Activated CD4-positive, alpha-beta T cell treated with anti-CD3 and anti-CD28 coated beads for 24 hours (primary cell): ENCODE measurements at places on chromosomes 1 and 21.

- peak; percentile 60 for DNase-seq
Measured at GRCh38 chr1:169586395-169587255, at the start of gene F5. F5 (minus strand) TSS chr1:169586481; CDS start chr1:169586386, 95 bp downstream.

DNA sequence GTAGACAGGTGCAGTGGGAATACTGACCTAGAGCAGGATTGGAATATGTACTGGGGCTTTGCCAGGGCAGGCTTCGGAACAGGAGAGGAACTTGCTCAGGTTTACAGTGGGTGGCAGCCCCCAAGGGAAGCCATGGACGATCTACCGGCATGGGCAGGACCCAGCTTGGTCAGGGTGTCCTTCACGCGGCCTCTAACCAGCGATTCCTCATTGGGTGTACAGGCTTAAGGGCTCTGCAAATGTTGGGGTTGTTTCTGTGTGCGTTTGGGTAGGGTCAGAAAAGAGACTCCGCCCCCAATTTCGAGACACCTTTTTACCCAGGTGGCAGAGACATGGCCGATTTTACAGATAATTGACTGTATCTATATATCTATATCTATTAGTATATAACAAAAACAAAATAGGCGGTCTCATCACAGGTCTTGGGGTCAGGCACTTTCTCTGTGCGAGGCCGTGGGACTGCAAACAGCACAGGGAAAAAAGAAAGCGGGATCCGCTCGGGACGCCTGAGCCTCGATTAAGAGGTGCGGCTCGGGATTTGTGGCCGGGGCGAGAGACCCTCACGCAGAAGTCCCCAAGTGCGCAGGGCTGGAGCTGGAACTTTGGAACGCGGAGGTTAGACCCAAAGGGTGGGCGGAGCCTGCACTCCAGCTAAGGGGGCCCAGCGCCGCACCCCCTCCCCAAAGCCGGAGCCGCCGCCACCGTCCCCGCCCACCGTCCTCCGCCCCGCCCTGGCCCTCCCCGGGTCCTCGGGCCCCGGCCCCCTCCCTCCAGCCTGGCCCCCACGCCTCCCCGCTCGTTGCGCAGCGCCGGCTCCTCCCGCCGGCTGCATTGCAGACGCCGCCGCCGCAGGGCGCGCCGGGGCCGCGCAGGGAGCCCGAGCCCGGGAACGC is 67.5 kb upstream of the VAMP3 start:
- DNase-seq = no peak

DNA sequence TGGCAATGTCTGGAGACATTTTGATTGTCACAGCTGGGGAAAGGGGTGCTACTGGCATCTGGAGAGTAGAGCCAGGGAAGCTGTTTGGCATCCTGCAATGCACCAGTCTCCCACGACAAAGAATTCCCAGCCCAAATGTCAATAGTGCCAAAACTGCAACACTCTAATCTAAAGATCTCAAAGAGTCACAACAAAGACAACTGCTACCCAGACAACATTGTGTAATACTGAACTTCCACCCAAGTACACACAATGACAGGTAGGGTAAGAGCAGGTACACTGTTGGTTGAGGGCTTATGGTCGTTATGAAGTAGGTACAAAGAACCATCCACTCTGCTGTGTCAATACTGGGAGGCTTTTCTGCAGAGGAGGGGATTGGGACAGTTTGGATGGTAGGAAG is 8.2 kb upstream of the TMEM51 start:
- DNase-seq = no peak

GRCh38 chr1:222288053-222288452 is 259.9 kb downstream of the HHIPL2 start:
- no peak for DNase-seq

DNA sequence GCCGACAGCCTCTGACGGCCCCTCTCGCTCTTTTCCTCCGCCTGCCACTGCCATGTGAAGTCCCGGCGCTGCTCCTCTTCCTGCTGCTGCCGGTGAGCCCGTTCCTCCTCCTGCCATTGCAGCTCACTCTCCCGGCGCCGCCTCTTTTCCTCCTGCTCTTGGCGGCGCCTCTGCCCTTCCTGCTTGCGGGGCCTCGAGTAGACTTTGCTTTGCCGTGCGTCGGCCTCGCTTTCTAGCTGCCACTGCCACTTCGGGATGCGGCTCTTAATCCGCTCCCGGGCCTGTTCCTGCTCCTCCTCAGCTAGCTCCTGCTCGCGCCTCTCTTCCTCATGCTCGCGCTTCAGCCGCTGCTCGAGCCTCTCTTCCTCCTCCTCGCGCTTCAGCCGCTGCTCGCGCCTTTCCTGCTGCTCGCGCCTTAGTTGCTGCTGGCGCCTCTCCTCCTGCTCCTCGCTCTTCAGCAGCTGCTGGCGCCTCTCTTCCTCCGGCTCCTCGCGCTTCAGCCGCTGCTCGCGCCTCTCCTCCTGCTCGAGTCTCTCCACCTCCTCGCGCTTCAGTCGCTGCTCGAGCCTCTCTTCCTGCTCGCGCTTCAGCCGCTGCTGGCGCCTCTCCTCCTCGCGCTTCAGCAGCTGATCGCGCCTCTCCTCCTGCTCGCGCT is 4.3 kb downstream of the TCHH start:
- DNase-seq = no peak

GRCh38 chr1:228727681-228728171 is 7.6 kb upstream of the RHOU start:
- DNase-seq = no peak

GRCh38 chr1:234955107-234955731 is 173.4 kb downstream of the TOMM20 start:
- no peak for DNase-seq

DNA sequence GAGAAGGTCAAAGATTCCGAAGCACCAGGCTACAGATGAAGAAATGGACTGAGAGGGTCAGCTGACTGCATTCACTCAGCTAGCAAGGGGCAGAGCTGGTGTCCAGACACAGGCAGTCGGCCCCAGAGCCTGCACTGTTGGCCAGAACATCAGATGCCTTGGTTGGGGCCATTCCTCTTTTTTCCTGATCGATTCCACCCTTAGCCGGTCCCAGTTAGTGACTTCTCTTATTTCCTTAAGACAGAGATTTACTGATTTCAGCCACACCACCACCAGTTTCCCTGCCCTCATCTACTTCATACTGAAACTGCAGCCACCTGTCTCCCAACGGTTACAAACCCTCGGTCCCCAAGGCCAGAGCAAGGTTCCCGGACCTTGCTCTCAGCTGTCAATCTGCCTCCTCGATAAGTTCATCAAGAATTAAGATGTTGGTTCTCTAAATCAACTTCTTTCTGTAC is 11.5 kb downstream of the CD58 start:
- no peak for DNase-seq

DNA sequence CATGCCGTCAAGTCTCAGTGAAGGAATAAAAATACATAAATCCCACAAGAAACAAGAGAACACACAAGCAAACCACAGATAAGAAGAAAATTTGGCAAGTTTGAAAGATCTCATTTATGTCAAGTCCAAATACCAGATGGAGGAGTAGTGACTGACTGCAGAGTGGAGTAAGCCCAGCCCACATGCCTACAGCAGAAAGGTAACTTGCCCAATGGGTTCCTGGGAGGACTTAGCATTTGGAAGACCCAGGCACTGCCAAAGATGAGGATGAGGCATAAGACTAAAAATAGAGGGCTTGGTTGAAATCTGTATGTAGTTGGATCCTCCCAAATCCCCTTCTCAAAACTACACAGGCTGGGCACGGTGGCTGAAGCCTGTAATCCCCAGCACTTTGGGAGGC is 70.8 kb downstream of the ZNF648 start:
- DNase-seq = no peak

GRCh38 chr1:11301601-11302000 is 28.6 kb downstream of the UBIAD1 start:
- no peak for DNase-seq

DNA sequence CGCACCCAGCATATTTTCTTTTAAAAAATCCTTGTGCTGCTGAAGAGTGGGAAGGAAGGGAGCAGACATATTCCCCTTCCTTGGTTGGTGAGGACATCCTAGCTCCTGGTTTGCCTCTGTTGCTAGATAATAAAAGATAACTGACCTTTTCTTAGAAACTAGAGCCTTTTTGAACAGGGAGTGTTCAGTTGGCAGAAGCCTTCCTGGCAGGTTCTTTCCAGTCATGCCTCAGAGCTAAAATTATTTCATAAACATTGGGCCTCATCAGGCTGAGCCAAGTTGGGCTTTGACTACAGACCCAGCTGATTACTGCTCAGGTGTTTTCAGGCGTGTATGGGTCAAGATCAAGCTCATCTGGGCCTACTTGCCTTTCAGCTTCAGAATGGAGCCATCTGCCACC is 22.7 kb upstream of the SH3BGRL3 start:
- no peak for DNase-seq

GRCh38 chr1:17328855-17329254 is 20.9 kb downstream of the PADI4 start:
- DNase-seq = no peak

- DNase-seq = no peak
Measured at GRCh38 chr21:35135481-35135880, 86.4 kb upstream of the RUNX1 start.

DNA sequence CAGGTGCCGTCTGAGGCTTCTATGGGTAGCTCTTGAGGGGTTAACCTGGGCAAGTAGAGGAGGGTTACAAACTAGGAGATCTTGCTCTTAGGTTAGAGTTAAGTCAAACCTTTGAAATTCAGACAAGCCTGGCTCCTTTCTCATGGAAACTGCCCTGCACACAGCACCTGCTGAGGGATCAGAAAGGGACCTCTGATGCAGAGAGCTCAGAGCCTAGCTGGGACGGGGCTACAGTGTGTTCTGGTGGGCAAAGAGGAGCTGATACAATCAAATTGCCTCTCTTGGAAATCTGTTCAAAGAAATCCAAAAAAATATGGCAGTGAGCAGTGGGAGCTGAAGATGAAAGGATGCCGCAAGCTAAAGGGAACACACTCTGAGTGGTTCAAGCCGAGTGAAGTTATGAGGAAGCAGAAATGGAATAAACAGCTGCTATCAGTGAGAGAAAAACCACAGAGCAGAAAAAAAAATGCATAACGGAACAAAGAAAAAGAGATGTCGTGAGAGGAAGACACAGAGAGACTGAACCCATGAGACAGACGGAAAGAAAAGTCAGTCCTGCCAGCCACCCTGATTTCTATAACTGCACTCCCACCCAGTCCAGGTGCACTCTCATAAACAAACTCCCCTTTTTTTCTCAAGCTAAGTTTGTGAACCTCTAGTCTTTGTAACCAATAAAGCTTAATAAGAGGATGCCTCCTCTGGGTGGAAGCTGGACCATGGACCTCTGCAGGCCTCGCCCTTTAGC is 26.6 kb downstream of the PAFAH2 start:
- no peak for DNase-seq

GRCh38 chr1:235516862-235517446 is 12.7 kb upstream of the B3GALNT2 start:
- DNase-seq = no peak

DNA sequence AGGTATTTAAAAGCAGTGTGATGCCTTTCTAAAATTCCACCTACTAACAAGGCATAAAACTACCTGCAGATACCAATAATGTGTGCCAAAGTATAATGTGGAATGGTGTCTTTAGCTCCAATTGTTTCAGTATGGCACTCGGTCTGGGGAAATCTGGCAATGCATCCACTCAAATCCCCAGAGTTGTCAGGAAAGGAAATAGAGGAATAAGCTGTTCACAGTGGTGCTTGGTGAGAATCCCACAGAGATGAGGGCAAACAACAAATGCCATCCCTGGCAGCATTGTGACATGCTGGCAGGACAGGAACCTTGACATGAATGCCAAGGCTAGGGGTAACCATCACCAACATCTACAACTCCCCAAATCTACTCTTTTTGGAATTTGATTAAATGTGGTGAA is 240.7 kb downstream of the BARHL2 start:
- DNase-seq = no peak

GRCh38 chr21:25281134-25281533 is 326.1 kb downstream of the MRPL39 start:
- no peak for DNase-seq

DNA sequence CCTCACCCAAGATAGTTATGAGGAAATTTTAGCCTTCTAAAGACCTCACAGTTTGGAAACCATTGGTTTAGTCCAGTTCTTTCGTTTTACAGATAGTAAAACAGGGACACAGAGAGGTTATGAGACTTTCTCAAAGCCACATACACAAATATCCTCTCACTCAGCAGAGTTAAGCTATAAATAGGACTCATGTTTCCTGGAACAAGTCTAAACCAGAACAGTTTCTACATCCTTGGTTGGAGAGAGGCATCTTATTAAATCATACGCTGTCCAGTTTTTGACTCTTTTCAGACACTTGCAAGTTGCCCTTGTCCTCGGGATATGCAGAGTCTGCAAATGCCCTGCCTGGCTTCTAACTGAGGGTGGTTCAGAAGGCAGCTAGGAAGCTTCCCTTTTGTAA is 462.1 kb upstream of the DEPDC1 start:
- DNase-seq = no peak

GRCh38 chr1:164772635-164773034 is 213.7 kb downstream of the PBX1 start:
- DNase-seq = no peak

- DNase-seq = no peak
Measured at GRCh38 chr1:213443415-213443814, 392.4 kb downstream of the RPS6KC1 start.

DNA sequence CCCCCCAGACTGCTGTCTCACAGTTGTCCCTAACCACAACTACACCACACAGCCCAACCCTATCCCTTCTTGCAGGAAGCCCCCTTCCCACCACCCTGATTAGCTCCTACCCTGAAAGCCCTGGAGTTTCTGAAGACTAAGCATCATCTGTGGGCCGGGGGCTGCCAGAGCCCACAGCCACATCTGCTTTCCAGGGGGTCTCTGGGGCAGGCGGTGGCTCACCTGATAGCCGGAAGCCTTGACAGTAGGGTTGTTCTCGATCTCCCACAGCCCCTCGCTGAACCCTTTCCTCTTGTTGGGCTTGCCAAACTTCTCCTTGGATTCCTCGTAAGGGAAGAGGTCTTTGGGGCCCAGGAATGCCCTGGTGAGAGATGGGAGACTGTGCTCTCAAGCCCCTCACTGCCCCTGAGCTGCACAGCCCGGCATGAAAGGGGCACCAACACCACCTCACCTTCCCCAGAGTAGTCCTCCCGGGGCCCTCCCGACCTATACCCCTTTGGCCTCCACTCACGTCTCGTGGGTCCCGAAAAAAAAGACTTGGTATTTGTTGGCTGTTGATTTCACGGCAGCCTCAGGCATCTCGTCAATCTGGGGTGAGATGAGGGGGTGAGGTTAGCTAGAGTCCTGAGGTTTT is 4.0 kb upstream of the MRPL24 start:
- no peak for DNase-seq

DNA sequence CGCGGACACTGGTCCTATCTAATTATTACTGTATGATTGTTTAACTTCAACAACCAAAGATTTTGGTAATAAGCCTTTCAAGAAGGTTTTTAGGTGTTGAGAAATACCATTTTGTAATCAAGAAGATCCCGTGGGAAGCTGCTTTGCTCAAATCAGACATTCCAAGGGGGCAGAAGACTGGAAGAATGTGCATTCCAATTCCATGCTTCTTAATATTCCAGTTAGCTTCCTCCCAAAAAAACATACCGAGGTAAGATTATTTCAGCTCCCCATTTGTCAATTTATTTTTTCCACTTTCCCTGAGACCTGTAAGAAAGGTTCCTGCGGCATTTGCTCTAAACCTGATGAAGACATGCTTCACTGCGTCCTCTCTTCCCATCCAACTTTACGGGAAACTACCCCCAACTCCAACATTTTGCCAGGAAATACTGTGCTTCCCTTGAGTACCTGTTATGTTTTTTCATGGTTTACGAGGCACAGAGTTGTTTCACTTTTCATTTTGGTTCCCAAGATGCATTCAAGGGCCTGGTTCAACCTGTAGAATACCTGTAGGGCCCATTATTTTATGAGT is 4.1 kb downstream of the CNN3 start:
- DNase-seq = no peak

GRCh38 chr1:67978890-67979516 is 71.4 kb downstream of the DIRAS3 start:
- DNase-seq = no peak

- no peak for DNase-seq
Measured at GRCh38 chr1:247246325-247247115, 9.4 kb upstream of the VN1R5 start.
